ENCODE measurements at places on chromosomes 2 and 18. TPM values are rescaled to one million over a fixed set of nuclear protein-coding genes. Genes with fewer than 3 reads are reported as not detected.

The TCF23 gene
- total RNA-seq: 0.13 TPM

The PREPL gene
- total RNA-seq: 75.1 TPM

The SPATA3 gene
- total RNA-seq: not detected

The ADAM23 gene
- 89.1 TPM for total RNA-seq

The FN1 gene
- 154 TPM for total RNA-seq

The CDH20 gene
- total RNA-seq: not detected

The SPRED2 gene
- total RNA-seq: 17.1 TPM

The LRRC30 gene
- not detected for total RNA-seq

Data from heart right ventricle (tissue), 16 donors.